GM12865 (cell line): ENCODE measurements at places on chromosomes 1 and 21.

DNA sequence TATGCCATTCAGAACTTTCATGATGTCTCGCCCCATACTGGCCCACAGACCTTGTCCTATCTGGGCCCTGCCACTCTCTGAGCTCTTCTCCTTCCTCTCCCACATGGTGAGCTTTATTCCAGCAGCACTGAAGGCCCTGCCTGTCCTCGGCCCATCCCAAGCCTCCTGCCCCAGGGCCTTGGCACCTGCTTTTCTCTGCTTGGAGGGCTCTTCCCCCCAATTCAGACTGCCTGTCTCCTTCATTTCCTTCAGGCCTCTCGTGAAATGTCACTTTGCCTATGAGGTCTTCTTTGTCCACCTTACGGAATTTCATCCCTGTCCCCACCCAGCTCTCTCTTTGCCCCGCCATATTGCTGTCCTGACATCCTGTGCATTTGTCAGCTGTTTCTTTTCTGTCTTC lies 191.7 kb upstream of the POU3F1 start:
- no peak for DNase-seq

DNA sequence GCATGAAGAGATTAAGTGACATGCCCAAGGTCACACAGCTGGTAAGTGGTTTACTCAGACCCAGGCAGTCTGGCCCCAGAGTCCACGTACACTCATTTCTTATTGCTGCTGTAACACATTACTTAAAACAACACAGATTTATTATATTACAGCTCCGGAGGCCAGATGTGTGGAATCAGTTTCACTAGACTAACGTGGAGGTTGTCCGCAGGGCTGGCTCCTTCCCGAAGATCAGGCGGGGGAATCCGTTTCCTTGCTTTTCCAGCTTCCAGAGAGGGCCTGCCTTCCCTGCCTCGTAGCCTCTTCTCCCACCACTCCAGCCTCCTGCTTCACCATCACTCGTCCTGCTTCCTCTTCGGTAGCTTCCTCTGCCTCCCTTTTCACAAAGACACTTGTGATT lies 81.2 kb downstream of the KCNN3 start:
- no peak for DNase-seq

DNA sequence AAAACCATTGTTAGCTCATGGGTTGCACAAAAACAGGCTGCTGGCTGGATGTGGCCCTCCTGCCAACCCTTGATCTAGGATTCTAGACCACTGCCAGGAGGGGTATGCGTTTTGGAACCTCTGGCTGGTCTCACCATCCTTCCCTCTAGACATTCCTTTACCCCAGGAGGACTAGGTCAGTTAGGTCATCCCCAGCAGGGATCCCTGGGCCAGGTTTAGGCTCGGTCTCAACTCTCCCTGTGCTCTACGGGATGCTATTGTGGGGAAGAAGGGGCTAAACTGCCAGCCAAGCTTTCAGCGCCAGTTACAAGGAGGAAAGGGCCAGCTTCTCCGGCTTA lies 22.7 kb downstream of the SLC2A1 start:
- DNase-seq = no peak

DNA sequence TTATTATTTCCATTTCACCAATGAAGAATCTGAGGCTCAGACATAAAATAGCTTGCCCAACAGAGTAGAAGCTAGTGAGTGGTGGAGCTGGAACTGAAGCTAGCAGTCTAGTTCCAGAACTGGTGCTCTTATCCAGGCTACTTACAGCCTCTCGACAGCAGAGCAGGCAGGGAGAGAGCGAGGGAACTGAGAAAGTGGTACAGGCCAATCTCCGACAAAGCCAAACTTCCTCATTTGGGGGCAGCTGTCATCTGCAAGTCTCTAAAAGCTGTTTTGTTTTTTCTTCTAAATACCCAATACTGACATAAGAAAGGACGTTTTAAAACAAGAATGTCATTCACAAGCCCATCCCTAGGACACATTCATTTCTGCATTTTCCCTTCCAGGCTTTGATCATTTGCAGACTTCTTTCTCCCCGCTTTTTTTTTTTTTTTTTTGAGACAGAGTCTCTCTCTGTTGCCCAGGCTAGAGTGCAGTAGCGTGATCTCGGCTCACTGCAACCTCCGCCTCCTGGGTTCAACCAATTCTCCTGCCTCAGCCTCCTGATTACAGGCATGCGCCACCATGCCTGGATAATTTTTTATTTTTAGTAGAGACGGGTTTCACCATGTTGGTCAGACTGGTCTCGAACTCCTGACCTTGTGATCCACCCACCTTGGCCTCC lies 20.0 kb downstream of the YIPF1 start:
- DNase-seq = peak; percentile 27

- no peak for DNase-seq
Measured at GRCh38 chr1:238129677-238130076, 239.0 kb upstream of the ZP4 start.

- peak; percentile 92 for DNase-seq
Measured at GRCh38 chr1:219088778-219089557, 84.7 kb upstream of the LYPLAL1 start.

DNA sequence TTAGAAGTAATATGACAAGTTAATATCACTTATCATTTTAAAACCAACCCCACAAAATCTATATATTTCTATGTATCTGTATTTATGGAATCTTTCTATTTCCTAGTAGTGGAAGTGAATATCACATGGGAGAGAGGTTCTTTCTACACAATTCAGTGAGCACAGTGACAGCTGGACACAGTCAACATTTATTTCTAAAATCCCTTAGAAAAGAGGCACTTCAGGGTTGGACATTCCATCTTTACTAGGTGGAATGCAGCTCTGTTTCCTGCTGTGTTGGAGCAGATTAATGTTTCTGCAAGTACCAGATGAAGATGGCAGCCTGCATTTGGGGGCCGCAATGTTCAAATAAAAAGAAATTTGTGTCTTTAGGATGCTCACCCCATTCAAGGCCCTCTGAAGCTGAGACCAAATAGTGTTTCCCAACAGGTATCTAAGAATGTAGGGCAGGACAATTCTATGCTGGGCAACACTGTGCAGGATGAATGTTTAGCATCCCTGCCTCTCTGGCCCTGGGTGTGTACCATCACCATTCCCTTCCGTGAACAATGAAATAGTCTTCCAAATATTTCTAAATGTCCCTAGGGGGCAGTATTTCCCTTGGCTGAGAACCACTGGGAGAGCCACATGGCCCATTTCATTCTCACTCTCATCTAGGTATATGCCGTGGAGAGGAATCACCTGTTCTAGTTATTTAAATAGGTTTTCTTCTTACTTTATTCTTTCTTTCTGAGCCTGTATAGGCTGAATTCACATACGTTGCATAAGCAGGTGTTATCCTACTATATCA lies 394.8 kb downstream of the PRDM2 start:
- peak; percentile 16 for DNase-seq

- no peak for DNase-seq
Measured at GRCh38 chr1:171663854-171664575, 11.5 kb upstream of the MYOC start.

DNA sequence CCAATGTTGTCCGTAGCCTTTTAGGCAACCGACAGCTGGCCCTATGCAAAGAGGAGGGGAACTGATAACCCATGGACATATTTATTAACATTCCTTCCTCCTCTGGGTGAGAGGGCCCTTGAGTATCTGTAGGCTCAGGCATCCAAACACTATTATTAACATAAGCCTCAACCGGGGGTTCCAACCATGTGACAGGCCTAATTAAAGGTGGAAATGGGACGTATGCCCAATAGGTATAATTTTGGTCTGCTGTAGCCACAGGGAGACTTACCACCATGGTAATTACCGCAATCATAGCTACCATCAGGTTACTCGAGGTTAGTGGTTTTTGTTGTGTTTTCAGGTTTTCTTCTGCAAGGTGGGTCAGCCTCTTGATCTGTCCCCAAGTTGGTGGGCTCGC lies 5.3 kb downstream of the DAP3 start:
- no peak for DNase-seq

DNA sequence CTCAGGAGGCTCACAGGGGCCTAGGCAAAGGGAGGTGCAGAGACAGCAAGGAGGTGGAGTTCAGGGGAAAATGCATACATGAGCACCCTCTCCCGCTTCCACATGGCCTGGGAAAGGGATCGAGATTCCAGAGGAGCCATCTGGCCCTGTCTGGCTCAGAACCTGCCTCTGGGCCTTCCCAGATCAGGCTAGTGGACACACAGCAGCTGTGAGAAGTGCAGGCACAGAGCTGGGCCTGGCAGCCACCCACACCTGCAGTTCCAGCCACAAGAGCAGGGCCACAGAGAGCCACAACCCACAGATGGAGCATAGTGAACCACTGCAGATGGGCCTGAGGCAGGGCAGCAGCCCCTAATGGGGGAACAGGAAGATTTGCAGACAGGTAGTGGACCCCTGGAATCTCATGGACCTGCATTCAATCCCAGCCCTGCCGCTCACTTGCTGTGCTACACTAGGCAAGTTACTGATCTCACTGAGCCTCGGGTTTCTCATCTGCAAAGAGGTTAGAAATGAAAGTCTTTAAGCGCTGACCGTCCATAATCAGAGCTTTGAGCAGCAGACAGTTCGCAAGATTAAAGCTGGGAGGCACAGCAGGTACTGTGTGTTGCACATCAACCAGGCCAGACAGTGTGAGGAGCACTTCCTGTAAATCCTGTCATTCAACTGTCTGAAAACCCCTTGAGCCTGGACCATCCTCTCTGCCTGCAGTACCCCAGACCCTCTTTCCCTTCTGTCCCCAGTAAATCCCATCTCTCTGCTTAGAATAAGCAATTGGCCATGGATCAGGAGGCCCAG lies 58.0 kb downstream of the MATN1 start:
- DNase-seq = no peak

- no peak for DNase-seq
Measured at GRCh38 chr1:109309347-109309746, 2.5 kb upstream of the MYBPHL start.

DNA sequence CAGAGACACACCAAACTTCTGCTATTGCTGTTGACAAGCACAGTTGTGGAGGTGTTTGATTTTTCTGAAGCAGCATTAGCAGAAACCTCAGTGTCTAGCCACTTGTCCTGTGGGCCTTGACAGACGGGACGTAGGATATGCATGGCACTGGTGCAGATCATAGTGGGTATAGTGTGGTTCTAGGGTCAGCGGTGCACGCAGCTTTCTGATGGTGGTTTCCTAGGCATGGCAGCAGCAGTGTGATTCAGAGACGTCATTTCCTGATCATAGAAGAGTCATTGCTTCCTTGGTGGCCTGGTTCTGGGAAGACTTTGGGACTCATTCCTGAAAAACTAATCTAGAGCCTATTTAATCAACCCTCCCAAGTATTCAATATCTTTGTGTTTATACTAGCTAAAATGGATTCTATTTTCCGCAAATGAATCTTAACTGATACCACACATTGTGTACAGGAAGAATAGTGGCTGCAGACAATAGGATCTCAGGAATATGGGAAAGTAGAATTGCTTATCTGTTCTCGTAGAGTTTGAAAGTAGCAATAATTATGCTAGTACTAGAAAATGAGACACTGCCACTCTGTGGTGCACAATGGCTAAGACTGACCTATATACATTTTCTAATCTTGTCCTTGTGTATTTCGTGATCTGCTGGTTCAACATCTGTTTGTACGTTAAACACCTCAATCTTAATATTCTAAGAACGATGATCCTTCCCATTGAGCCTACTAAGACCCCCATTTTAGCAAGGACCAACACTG lies 2.8 kb upstream of the USP1 start:
- peak; percentile 13 for DNase-seq

DNA sequence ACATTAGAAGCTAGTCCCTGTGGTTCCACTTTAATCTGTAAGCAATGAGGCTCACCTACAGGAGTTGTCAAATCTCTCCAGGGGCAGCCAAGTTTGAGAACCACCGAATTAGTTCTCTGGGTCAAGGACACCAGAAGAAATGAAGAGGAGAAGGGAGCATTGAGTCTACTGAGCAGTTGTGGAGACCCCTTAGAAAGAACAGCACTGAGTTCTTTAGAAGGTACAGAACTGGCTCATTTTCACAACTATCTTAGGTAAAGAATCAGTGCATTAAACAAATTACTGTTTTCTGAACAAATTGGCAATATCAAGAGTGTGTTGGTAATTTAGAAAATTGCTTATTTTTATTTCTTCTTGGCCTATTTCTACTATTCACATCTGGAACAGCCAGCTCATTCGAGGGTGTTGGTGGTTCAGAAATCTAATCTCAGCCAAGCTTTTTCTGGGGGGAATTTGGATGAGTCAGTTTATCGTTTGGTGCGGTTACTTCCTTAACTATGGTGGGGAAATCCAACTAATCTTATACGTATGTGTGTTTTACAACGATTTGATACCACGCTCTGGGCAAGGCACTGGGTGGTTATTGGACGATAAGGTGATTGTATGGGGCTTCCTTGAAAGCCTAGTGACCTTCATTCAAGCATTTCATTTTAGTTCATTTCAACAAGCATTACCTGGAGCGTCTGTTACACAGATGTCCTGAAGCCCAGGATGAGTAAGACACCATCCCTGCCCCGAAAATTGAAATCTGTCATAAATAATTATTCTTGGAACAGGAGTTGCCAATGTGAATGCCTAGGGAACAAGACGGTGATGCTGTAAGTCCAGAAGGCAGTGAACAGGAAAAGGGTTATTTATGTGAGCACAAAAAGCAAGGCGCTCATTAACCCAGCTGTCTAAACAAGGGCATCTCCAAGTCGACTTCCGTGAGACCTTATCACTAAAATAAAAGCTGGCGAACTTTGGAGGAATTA lies 52.0 kb upstream of the TMPRSS2 start:
- DNase-seq = peak; percentile 79

GRCh38 chr1:36775716-36776115 lies 258.6 kb downstream of the GRIK3 start:
- no peak for DNase-seq

GRCh38 chr1:218592688-218593087 lies 247.6 kb downstream of the TGFB2 start:
- DNase-seq = no peak

- no peak for DNase-seq
Measured at GRCh38 chr1:6166655-6167390, 13.3 kb downstream of the CHD5 start.

DNA sequence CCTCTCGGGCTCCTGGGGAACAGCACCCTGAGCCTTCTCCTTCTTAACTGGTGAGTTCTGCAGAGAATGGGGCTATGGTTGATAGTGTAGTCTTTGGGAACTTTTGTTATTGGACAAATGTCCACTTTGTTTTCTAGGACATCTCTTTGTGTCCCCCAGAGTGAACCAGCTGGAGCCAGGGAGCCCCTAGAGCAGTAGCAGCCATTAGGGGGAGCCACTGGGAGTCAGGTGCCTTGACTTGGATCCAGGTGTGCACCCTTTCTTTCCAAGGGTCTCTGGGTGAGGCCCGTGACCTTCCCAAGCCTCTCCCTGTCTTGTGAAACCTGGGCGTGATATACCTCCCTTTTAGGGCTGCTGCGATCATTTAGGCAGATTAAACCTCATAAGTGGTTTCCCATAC lies 36.9 kb downstream of the ABCG1 start:
- no peak for DNase-seq

GRCh38 chr1:37158113-37158749 lies 123.9 kb upstream of the GRIK3 start:
- DNase-seq = no peak

- no peak for DNase-seq
Measured at GRCh38 chr1:40930174-40930964, 49.1 kb upstream of the CTPS1 start.

GRCh38 chr1:50419192-50419906 lies 3.9 kb downstream of the DMRTA2 start:
- no peak for DNase-seq

GRCh38 chr1:22186311-22186710 lies 43.4 kb upstream of the WNT4 start:
- DNase-seq = no peak
